Stimulated activated CD4-positive, alpha-beta T cell treated with anti-CD3 and anti-CD28 coated beads, Interleukin-4, amount 100 ng/mL, for 1 hour (primary cell): ENCODE measurements at places on chromosomes 7 and 10.
A peak's percentile ranks its signal among the peaks of the same experiment; 100 is the strongest.

- DNase-seq = no peak
These were observed 417.0 kb upstream of the PFKP start for GRCh38 chr10:2650328-2650727.

DNA sequence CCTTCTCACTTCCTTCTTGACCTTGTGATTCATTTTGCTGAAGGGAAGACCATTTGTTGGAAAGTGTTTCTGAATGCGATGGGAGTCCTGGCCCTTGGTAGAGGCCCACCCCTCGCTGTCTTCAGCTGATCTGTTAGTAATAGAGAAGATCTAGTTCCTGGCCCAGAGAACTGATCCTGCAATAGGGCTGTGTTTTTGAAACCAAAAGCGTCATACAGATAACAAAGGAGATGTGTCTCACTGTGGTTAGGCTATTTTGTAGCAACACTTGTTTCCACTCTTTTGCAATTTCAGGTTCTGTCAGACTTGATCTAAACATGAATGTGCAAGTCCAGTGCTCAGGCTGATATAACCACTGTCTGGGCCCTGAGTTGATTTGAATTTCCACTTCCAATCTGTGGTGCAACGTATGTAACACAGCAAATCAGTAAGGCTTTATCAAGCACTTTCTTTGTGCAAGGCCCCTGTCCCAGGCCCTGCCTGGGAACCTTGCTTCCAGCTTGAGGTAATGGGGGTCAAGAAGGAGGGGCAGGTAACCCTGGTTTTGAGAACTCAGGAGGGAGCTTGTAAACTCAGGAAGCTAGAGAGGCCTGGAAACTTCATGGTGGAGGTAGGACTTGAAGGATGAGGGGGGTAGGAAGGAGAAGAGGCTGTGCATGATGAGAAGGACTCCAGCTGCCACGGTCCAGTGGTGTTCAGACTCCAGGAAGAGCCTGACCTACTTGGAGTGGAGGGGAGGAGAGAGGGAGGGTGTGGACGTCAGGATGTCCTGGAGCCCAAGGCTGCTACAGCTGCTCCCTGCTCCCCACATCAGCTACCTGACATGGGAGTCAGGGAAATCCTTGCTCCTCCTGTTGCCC, 42.2 kb upstream of the SRGN start:
- DNase-seq = no peak

GRCh38 chr7:71133232-71133622, 1.3 kb downstream of the GALNT17 start:
- no peak for DNase-seq

GRCh38 chr7:38940774-38941173, 31.8 kb upstream of the VPS41 start:
- DNase-seq = no peak

DNA sequence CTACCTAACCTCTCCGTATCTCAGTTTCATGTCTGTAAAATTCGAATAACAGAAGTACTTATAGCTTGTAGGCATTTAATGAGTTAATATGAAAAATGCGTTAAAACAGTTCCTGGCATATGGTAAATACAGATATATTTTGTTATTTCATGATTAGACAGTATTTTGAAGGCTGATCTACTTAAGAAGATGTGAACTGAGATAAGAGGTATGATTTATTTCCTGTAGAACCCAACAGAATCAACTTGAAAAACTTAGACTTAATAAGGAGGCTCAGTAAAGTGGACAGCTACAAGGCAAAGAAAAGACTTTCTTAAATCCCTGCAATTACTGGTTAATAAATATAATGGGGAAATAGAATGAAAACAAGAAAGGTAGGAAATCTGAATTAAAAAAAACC, 103.3 kb downstream of the FANK1 start:
- DNase-seq = no peak

DNA sequence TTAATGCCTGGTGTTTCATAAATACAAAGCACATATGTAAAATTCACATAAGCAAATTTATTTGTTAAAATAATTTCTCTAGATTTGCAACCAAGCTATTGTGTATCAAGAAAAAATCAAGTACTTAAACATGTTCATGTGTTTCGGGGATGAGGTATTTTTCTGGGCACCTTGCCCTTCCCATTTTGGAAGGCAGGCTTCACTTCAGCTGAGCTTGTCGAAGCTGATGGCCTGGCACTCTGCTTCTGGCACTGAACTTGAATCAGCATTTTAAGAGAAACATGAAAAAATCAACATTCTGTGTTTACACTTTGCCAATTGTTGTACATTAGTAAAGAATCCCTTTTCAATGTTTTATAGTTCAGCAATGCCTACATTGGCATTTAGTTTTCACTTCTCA, 179.1 kb upstream of the STEAP4 start:
- no peak for DNase-seq

- no peak for DNase-seq
These were observed 367.8 kb upstream of the ZMIZ1 start for GRCh38 chr10:78700816-78701520.

DNA sequence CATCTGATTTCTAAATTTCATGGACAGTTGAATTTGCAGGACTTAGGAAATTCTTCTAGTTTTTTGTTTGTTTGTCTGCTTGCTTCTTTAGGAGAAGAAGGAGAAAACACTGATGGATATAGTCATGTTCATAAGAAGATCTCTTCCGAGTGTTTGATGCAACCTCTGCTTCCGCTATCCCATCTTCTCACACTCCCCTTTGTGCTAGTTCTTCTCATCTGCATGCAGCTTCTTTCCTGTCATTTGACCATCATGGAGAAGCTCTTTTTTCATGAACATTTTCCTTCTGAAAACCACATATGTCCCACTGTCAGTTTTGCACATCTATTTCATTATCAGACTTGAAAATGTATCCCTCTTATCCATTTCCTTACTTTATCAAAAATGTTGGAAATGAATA, 346.9 kb upstream of the PRKCQ start:
- DNase-seq = no peak

- no peak for DNase-seq
These were observed 352.6 kb downstream of the PRPF18 start for GRCh38 chr10:13939391-13939790.

- DNase-seq = no peak
These were observed 81.3 kb upstream of the NPS start for GRCh38 chr10:127467811-127468210.

DNA sequence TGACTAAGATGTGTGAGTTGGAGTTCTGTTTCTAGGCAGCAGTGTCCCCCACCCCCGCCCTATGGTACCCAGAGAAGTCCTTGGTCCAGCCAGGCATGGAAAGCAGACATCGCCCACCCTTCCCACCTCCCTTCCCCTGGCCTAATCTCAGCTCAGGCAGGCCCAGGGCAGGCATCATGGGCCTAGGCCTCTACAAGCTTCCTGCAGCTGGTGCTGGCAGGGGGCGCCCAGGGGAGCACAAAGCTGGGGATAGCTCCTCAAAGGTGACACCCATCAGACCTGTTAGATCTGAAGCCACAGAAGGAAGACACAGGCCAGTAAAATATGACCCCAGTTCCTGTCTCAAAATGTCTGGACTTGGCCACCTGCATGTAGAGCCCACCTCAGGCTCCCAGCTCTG, 18.9 kb upstream of the UNC5B start:
- DNase-seq = no peak

DNA sequence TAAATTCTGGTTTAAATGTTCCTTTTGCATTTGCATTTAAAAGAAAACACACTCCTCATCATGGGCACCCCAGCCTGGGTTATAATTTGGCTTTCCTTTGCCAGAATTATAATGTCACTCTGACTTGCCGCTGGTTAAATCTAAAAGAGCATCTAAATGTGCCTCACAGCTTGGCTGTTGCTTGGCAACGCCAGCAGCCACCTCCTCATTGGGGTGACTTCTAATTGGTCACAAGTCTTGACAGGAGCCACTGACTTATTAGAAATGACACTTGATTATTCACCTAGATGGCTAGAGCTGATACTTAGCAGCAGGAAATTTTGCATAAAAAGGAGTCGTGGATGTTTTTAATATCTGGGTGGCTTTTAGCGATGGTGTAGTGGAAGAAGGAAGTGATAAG, 114.3 kb downstream of the TBXAS1 start:
- no peak for DNase-seq

DNA sequence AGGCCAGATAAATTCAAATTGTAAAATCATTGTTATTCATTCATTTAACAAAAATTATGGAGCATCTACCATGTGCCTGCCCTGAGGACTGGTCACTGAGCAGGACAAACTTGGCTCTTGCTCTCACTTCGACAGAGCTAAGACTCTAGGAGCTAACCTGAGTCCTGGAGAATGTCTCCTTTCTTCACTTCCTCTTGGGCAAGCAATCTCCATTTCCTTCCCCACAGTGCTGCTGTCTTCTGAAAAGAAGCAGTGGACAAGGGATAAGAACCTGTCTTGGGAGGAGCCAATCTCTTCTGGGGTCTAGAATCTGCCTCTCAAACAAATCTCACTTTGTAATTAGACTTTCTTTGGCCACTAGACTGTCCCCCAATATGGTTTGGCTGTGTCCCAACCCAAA, 76.2 kb upstream of the PLXNA4 start:
- no peak for DNase-seq

- peak; percentile 46 for DNase-seq
These were observed 14.8 kb upstream of the WAPL start for GRCh38 chr10:86536294-86536861.

- DNase-seq = no peak
These were observed 9.5 kb downstream of the ACTR1A start for GRCh38 chr10:102492983-102493382.

GRCh38 chr7:96670338-96671289, 39.0 kb downstream of the SEM1 start:
- no peak for DNase-seq

- DNase-seq = no peak
These were observed 48.3 kb upstream of the RNF32 start for GRCh38 chr7:156592155-156592884.

- DNase-seq = no peak
These were observed 79.2 kb upstream of the PTPRZ1 start for GRCh38 chr7:121793716-121794115.

- DNase-seq = no peak
These were observed at the start of gene STEAP4 for GRCh38 chr7:88306590-88307048. TSS of gene STEAP4 (minus strand) at chr7:88306894. CDS start at chr7:88284269, 22,625 bp downstream.

DNA sequence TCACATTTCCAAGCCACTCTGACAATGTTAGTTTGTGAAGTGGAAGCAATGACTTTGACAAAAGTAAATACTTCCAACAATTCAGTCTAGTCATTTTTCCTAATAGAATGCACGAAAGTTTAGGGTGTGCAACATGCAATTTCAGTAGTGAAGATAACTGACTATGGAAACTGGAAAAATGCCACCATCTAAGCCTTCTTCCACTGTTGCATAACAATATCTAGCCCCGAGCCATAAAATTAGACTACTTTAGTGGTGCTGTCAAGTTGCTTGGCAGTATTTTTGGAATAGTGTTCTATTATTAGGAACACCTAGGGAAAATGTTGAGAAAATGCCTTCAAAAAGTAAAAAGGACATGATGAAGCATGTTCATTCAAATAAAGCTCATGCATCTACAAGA, 17.9 kb downstream of the SEMA3A start:
- DNase-seq = no peak

DNA sequence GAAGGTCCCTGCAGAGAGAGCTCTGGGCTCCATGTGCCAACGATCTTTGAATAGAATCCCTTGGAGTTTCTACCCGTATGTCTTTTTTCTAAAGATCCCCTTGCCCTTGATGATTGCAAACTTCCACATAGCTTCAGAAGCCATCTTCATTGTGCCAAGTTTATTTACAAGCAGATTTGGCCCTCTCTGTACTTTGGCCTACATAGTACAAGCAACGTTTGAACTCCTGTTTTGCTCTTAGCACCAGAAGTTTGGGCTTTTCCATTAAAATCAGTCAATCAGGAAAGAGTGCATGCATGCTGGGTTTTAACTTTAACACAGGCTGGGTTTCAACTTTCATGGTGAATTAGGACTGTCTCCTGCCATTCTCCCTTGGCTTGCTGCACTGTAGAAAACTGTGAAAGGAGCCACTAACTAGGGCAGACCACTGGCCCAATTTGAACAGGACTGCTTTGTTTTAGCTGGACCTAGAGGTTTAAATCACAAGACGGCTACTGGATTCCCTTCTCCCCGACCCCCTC, 557.6 kb upstream of the GALNT17 start:
- DNase-seq = no peak

DNA sequence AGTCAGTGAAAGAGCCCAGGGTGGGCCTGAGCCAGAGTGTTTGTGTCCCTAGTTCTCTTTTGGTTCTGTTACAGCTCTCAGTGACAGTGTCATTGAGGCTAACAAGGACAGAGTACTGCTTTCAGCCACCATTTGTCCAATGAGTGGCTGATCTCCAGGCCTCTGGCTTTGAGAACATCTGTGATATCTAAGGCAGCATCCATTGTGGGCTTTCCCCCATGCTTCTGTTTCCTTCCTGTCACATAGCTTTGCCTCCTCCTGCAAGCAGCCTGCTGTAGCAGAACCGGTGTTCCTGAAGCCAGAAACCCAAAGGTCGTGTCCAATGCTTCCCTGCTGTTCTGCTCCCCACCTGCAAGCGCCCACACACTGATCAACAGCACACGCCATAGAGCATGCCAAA, 68.4 kb downstream of the IKZF1 start:
- DNase-seq = no peak

- no peak for DNase-seq
These were observed 3.7 kb upstream of the LIPF start for GRCh38 chr10:88660598-88660884.

GRCh38 chr7:35753761-35754603, 46.9 kb upstream of the SEPTIN7 start:
- no peak for DNase-seq

- no peak for DNase-seq
These were observed 78.1 kb upstream of the VWDE start for GRCh38 chr7:12481722-12482121.

DNA sequence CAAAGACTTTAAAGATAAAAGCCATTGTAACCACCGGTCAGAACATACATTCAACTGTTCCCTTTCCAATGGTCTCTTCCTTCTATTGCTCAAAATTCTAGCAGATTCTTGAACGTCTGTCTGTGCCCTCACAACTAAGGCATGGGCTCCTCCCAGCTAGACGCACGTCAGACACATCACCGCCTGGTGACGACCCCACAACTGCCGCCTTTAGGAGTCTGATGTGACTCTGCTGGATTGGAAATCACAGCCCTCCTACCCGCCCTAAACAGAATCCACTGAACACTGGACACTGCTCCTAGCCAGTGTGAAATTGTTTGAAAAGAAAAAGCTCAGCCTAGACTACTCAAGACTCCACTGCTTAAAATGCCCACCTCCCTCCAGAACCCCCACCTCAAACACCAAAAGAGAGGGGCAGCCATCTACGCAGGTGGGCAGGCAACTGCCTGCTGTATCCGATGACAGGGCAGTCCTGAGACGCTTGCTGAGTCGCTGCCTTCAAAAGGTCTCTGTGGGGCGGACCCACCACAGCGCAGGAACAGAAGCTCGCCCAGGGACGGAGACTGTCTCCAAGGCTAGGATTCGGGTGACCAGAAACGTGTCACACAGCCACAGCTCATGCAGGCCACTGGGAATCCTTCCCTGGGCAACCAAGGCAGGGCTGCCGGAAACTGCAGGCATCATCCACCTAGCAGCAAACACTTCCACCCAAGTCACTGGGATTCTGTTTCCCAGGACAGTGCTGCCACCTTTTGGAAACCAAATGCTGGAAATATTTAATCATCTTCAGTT, 34.7 kb downstream of the GSDME start:
- DNase-seq = no peak

GRCh38 chr7:150388709-150389531, 9.8 kb downstream of the ZNF775 start:
- no peak for DNase-seq
